Right ventricle myocardium superior (tissue), 1 donor: ENCODE measurements at places on chromosomes 16 and 17. TPM values are rescaled to one million over a fixed set of nuclear protein-coding genes. Genes with fewer than 3 reads are reported as not detected.

CHAD gene
- total RNA-seq: 0.27 TPM

OR2C1 gene
- not detected for total RNA-seq

UBE2O gene
- total RNA-seq: 35.9 TPM

GRCh38 chr17:50361561-50362480, 11.2 kb downstream of the MRPL27 start:
- no peak for DNase-seq

- no peak for DNase-seq
Measured at GRCh38 chr16:90008708-90009145, 10.5 kb downstream of the DBNDD1 start.

DNA sequence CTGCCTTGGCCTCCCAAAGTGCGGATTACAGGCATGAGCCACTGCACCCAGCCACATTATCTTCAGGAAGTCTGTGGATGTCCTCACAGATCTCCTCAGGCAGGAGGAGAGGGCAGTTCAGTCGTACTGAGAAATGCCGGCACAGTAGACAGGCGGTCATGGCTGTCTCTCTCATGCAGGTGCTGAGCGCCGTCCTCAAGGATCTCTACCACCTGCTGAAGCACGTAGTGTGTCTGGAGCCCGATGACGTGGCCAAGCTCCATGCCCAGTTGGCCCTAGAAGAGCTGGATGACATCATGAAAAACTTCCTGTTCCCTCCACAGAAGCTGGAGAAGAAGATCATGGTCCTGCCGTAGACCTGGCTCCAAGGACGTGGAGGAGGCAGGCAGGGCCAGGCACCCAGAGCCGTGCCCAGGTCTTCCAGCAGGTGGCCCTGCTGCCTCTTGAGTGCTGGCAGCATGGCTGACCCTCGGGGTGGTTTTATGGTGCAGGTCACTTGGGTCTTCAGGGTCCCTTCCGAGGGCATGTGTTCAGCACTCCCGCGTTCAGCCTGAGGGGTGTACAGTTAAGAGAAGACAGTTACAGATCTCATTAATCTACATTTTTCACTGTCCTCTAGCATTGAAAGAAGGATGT, 22.0 kb upstream of the HAS3 start:
- DNase-seq: no peak

DNA sequence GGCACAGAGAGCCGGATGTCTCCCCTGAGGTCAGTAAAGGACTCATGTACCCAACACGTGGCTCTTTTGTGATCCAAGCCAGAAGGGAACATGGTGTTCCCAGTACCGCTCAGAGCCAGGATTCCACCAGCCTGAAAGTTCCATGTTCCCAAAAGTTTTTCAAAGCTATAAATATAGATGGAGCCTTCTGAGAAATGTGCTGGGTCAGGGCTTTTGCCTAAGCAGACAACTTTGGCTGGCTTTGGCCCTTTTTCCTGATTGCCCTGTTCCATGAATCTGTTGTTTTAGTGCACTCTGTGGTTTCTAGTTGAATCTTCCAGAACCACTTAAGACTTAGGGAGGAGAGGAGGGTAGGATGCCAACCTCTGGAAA, 128.5 kb upstream of the HS3ST2 start:
- DNase-seq: peak; percentile 57

DNA sequence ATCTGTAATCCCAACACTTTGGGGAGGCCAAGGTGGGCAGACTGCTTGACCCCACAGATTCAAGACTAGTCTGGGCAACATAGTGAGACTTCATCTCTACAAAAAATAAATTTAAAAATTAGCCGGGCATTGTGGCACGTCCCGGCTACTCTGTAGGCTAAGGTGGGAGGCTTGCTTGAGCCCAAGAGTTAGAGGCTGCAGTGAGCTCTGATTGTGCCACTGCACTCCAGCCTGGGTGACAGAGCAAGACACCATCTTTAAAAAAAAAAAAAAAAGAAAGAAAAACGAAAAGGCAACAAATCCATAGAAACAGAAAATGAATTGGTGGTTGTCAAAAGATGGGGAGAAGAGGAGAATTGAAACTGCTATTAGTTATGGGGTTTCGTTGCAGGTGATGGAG, 27.7 kb downstream of the NCOR1 start:
- DNase-seq: no peak

DNA sequence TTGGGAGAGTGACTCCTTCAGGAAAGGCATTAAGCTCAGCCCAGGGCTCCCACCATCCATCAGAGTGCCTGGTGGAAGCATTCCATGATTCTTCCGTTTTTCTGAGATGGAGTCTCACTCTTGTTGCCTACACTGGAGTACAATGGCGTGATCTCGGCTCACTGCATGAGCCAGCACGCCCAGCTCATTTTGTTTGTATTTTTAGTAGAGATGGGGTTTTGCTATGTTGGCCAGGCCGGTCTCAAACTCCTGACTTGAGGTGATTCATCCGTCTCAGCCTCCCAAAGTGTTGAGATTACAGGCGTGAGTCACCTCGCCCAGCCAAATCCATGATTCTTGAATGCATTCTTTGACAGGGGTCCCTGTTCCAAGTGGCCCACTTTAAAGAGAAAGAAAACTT, 23.1 kb downstream of the MIS12 start:
- no peak for DNase-seq

- DNase-seq: no peak
Measured at GRCh38 chr16:23579371-23579770, 16.7 kb downstream of the NDUFAB1 start.

DNA sequence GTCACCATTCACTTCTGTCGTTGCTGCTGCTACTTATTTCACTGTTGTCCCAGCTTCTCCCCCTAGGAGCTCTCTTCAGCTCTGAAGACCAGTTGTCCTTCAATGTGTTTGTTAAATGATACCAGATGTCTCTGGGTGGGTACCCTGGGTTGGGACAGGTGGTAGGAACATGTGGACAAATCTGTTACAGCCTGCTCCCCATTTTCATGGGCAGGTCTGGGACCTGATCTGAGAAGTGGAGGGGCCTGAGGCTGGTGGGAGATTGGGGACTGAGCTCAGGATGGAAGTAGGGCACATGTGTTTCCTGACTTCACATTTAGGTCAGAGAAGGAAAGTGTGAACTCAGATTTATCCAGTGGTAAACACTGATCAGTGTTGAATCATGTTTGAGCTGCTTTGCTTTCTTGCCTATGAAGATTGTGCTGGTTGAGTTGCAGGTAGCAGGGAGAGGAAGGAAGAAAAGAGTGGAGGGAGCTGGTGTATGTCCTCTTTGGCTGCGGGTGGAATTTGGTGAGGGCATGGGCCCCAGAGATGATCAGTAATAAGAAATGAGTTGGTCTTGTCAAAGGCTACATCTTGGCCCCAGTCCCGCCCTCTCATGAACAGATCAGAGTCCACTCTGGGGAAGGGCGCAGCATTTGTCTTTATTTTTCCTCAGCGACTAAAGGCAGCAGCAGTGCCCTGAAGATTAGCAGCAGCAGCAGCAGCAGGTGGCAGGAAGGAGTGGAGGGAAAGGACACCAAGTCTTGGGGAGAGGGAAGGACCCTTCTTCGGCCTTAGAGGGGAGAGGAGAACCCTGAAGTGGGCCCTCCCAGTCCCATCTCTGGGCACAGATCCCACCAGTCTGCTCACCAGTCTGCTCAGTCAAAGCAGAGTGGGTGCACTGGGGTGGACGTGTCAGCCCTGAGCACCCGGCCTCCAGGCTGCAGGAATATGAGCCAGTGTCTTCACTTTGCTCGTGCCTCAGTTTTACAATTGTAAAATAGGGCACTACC, 6.1 kb upstream of the EFTUD2 start:
- DNase-seq: no peak

DNA sequence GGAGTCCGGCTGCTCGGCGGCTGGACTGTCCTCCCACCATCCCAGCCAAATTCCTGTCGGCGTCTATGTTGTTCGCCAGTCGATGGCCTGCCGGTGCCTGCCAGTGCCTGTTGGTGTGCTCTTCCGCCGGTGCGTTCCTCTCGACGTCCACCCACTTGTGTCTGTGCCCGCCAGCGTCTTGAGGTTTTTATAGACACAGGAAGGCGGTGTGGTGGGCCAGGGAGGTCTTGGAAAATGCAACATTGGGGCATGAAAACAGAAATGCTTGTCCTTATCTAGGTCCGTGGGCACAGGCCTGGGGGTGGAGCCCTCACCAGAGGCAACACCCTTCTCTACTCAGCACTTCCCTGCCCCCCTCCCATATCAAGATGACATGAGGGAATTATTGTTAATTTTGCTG, 167.8 kb downstream of the IRF8 start:
- no peak for DNase-seq
